ENCODE measurements at places on chromosomes 2 and 18.

- H3K27me3 ChIP-seq: peaks cover 8% of the 10 kb centered on the region
- no peaks in the 10 kb centered on the region for H3K36me3 ChIP-seq
- no peak overlapping the region for H3K27ac ChIP-seq
- no peaks in the 10 kb centered on the region for H3K4me1 ChIP-seq
These were observed 15.7 kb upstream of the PER2 start for GRCh38 chr2:238304116-238304515.

- H3K36me3 ChIP-seq: no peaks in the 10 kb centered on the region
- DNase-seq: no peak
- peaks cover 15% of the 10 kb centered on the region for H3K4me1 ChIP-seq
- peak overlapping the region; percentile 84 for H3K27ac ChIP-seq
- H3K4me3 ChIP-seq: peak overlapping the region; percentile 53
These were observed 4.3 kb downstream of the COL3A1 start for GRCh38 chr2:188978291-188979081.

DNA sequence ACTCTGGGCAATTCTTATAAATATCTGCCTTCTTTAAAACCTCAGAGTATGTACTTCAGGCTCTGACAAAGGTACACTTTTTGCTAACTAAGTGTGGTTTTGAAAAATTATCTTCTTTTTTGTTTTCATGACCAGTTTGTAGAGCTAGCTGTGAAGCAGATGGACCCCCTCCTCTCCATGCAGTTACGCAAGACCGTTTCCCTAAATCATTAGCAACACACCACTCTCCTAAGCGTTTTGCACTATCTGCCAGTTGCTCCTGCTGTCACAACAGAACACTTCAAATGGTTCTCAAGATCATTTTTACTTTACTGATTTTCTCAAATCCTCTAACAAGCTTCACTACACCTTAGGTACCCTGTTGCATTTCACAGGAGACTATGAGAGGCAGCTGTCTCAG lies 53.3 kb downstream of the GULP1 start:
- H3K4me3 ChIP-seq: no peak overlapping the region
- no peaks in the 10 kb centered on the region for H3K36me3 ChIP-seq
- H3K27ac ChIP-seq: no peak overlapping the region
- no peak for DNase-seq
- no peaks in the 10 kb centered on the region for H3K4me1 ChIP-seq

DNA sequence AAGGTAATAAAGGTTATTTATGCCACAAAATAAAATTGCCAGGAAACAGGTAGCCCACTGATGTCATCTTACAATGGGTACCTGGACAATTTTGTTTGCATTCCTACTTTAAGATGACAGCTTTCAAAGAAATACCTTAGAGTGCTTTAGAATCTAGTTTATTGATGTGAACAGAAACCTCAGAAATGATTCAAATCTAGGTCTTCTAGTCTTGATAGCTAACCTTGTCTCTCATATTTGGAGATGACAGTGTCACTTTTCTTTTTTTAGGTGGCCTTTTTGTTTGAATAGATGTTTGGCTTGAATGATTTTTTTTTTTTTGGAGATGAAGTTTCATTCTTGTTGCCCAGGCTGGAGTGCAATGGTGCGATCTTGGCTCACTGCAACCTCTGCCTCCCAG lies 69.1 kb downstream of the PIK3C3 start:
- H3K36me3 ChIP-seq: peaks cover 33% of the 10 kb centered on the region
- no peak overlapping the region for H3K27ac ChIP-seq
- peaks cover 27% of the 10 kb centered on the region for H3K4me1 ChIP-seq
- DNase-seq: no peak
- no peaks in the 10 kb centered on the region for H3K27me3 ChIP-seq

DNA sequence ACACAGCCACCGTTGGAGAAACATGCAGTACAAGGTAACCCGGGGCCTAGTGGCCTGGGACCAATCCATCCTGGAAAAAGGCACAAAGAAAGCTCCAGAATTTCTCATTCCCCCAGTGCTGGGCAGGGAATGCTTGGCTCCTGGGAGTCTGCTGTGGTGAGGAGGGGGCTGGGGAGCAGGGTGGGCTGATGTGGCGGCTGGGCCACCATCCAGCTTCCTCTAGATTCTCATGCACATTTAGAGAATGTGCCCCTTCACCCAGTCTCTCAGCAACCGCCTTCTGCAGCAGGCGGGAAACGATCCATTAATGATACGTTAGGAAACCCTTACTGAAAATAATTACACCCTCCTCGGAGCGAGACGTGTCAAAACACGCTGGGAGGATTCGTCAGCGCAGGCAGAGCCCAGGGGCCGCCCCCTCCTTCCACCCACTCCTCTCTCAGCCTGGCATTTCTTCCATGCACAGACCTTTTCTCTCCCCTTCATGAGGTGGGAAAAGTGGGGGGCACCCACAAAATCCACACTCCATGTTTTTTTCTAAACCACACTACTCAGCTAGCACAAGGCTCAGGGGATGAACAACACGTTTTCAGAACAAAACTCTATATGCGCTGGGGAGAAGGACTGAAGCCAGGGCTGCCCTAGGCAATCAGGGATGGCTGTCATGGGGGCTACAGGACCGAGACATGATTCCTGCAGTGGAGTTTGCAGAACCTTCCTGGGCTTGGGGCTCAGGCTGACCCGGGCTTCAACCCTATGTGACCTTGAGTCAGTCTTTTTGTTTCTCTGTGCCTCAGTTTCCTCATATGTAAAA lies 56.1 kb upstream of the SMAD7 start:
- no peak overlapping the region for H3K4me3 ChIP-seq
- no peaks in the 10 kb centered on the region for H3K36me3 ChIP-seq
- no peak overlapping the region for H3K27ac ChIP-seq
- no peak for DNase-seq
- peaks cover 17% of the 10 kb centered on the region for H3K27me3 ChIP-seq

- H3K36me3 ChIP-seq: no peaks in the 10 kb centered on the region
- H3K27ac ChIP-seq: no peak overlapping the region
- no peak for DNase-seq
These were observed 349.7 kb upstream of the GALNT5 start for GRCh38 chr2:156907806-156908205.

- no peaks in the 10 kb centered on the region for H3K36me3 ChIP-seq
- H3K27ac ChIP-seq: no peak overlapping the region
- no peaks in the 10 kb centered on the region for H3K4me1 ChIP-seq
- no peak for DNase-seq
- H3K4me3 ChIP-seq: no peak overlapping the region
These were observed 197.4 kb downstream of the DSEL start for GRCh38 chr18:67319109-67319508.

GRCh38 chr18:32383050-32383819 lies 87.4 kb downstream of the GAREM1 start:
- H3K4me1 ChIP-seq: peaks cover 3% of the 10 kb centered on the region
- no peaks in the 10 kb centered on the region for H3K36me3 ChIP-seq
- no peak overlapping the region for H3K4me3 ChIP-seq
- H3K27me3 ChIP-seq: peaks cover 39% of the 10 kb centered on the region
- no peak overlapping the region for H3K27ac ChIP-seq

DNA sequence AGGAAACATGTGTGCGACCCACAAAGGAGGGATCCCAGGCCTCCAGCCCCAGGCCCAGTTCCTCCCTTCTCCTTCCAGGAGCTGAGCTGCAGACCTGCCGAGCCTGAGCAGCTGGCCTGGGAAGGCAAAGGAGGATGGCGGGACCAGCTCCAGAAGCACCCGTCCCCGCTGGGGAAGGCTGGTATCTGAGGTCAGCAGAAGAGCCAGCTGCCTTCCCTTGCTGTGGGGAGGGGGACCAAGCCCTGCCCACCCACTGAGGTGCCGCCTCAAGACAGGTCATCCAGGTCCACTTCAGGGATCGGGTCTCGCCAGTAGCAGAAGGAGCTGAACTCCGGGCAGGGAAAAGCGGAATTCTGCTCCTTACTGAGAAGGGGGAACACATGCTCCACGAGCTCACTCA lies 73.2 kb downstream of the EMILIN2 start:
- no peaks in the 10 kb centered on the region for H3K27me3 ChIP-seq
- no peak overlapping the region for H3K4me3 ChIP-seq
- H3K36me3 ChIP-seq: peaks cover 90% of the 10 kb centered on the region
- no peak overlapping the region for H3K27ac ChIP-seq
